ENCODE measurements at places on chromosomes 5 and 9. TPM values are rescaled to one million over a fixed set of nuclear protein-coding genes. Genes with fewer than 3 reads are reported as not detected.

- DNase-seq = no peak
These were observed 3.0 kb downstream of the LECT2 start for GRCh38 chr5:135951807-135952206.

GRCh38 chr5:152164860-152165259 is 240.2 kb upstream of the GLRA1 start:
- no peak for DNase-seq

- DNase-seq = no peak
These were observed 157.2 kb upstream of the CD180 start for GRCh38 chr5:67353500-67354450.

DOK3 gene
- total RNA-seq = 1.8 TPM

DNA sequence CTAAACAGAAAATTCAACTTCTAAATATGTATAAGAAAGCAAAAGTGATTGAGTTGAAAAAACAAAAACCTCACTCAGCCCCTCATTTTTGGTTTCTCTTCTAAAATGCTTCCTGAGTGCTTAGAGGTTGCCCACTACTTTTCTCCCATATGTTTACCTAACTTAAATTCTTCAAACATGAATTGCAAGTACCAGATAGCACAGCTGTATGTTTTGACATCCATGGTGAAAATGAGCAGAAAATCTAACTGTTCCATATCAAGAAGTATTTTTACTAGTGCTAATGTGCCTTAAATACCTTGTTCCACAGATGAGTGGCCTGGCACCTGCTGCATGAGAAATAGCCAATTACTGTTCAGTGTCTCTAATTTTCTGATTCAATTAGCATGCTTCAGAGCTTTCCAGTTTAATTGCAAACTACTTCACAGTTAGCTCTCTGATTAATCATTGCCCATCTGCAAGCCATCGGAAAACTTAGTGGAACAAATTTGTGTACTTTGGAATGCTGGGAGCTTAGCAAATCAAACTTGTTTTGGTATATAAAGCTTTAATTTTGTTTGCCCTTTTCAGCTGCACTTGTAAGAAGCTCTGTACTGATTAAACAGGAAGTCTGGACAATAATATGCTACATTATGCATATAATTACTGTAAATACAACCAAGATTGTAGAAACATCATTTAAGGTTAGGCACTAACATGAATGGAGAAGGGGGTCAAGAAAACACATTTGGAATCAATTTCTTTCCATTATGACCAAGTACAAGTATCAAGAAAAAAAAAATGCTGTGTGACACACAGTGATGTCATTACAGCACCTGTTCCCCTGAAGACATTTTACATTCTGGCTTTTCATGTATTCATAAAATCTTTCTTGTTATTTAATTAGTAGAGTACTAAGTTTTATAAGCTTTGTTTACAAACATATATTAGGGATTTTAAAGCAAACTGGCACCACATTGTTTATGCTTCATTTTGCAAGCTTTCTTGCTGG is 65.6 kb downstream of the POU5F2 start:
- no peak for DNase-seq

CDHR2 gene
- not detected for total RNA-seq

CLTA gene
- total RNA-seq = 201 TPM

DNA sequence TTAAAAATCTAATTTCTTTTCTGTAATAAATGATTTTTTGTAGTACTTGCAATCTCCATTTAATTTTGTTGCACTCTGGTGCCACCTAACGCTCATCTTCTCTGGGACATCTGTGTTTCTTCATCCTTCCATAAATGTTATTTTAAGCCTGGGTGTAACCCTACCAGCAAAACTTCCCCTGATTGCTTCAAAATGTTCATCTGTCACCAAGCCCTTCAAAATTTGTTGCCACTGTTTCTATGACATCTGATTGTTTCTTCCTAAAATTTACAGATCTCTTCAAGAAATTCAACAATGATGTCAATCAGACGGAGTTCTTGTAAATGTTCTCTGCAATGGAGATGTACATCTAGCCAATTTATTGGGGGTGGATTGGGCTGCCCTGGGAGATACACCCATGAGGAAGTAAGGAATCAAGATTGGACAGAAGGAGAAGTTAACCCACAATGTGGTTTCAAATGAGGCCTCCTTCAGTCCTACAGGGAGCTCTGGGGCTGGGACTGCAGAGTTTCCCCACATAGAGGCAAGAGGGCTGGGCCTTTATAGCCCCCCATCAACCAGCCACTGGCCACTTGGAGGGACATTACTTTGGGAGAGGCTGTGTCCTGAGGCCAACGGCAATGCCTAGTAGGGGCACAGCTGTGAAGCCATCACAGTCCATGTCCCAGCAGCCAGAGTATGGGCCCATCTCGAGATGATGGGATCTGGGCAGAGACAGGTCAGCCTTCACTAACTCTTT is 23.3 kb downstream of the MCTP1 start:
- no peak for DNase-seq

GRCh38 chr9:98520221-98520960 is 188.3 kb downstream of the GABBR2 start:
- DNase-seq = no peak

- DNase-seq = no peak
These were observed 59.8 kb downstream of the DOCK2 start for GRCh38 chr5:169696621-169697510.

STC2 gene
- total RNA-seq = 0.61 TPM

DNA sequence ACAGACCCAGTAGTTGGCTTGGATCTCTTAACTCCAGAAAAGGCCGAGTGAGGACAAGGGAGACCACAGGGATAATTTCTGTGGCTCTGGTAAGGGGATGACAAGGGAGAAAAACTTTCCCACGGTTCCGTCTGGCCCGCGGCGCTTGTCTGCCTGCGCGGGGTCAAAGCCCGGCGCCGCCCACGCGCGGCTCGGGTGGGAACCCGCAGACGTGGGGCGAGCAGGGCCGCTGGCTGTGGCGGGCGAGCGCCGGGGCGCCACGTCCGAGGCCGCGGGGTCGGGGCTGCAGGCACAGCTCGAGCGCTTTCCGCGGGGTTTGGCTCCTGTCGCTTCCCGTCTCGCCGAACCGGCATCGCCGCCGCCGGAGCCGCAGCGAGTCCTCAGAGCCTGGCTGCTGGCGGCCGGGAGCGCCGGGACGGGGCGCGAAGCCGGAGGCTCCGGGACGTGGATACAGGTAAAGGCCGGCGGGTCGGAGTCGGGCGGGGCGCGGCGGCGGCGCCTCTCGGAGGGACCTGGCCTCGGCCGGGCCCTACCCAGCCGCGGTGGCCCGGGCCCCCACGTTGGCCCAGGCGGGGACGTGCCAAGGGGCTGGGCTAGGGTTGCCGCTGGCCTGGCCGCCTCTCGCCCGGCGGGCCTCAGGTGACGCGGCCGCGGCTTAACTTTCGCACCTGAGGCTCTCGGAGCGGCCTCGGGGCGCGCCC is at the start of gene RNF180:
TSS of gene RNF180 (plus strand) at position 344 of the 701 bp plus-strand sequence. CDS start 34,965 bp downstream, outside the sequence.
- peak; percentile 58 for DNase-seq

GRCh38 chr5:140399979-140400729 is 1.5 kb upstream of the ANKHD1 start:
- DNase-seq = no peak

FBP2 gene
- total RNA-seq = not detected

GABRA1 gene
- total RNA-seq = not detected

GRCh38 chr9:2872250-2872930 is 28.5 kb upstream of the PUM3 start:
- no peak for DNase-seq

LCP2 gene
- total RNA-seq = 5.8 TPM

CDKN2B gene
- total RNA-seq = 1.0 TPM

- DNase-seq = no peak
These were observed 189.4 kb downstream of the TENT4A start for GRCh38 chr5:6902597-6902996.

DNA sequence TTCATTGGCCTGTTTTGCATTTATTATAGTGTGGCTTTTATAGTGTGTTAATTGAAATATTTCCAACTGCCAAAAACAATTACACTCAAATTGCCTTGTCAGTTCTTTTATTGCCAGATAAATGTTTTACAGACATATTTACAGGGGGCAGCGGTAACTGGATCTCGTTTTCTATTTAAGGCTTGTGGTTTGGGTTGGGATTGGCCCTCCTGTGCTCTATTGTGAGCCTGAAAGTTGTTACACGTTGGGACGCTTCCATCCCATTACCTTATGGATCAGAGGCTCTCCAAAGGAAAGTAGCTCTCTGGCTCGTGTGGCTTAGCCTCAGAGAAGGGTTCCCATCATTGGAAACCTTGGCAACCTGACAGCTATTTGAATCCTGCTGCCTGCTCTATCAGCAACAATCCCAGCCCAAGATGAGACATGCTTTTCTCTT is 20.8 kb downstream of the DNAI1 start:
- DNase-seq = no peak

DNA sequence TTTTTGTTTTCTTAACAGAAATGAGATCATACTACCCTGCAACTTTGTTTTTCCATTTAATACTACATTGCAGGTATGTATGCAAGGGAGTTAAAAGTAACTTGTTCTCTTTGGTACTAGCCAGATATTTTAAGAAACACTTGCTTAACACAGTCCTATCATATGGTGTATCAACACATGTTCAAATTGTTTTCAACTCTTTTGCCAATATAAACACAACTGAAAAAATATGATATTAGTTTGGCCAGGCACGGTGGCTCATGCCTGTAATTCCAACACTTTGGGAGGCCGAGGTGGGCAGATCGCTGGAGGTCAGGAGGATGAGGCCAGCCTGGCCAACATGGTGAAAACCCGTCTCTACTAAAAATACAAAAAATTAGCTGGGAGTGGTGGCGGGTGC is 41.6 kb downstream of the RNF38 start:
- DNase-seq = no peak

DNA sequence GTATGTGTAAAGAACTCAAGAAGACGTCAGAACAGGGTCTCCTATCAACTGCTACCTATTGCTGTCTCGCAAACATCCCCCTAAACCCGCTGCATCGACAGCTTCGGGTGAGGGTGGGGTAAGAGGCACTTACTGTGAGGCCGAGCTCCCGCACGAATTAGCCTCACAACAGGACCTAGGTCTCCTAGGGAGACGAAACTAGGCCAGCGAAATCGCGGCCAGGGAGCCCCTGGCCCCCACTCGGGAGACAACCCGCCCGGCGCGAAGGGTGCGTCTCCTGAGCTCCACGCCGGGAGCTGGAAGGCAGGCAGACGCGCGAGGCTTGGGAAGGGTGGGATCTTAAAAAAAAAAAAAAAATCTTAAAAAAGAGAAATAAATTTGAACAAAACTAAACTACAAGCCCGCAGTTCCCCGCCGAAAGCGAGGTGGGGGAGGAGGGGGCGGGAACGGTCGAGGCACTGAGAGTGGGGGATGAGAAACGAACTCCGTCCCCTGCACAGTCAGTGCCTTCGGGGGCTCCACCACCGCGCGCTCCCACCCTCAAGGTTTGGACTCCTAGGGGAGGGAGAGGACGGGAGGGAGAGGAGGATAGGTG is 33.0 kb upstream of the NFIB start:
- peak; percentile 22 for DNase-seq

- DNase-seq = peak; percentile 56
These were observed 1.5 kb downstream of the NSMF start for GRCh38 chr9:137457406-137458193.

GRCh38 chr5:125835293-125836172 is 587.7 kb upstream of the GRAMD2B start:
- DNase-seq = peak; percentile 17

- DNase-seq = no peak
These were observed 24.0 kb upstream of the OCLN start for GRCh38 chr5:69468631-69469030.

BHMT2 gene
- total RNA-seq = 7.9 TPM

SMC5 gene
- 53.7 TPM for total RNA-seq

ACTBL2 gene
- total RNA-seq = not detected

DNA sequence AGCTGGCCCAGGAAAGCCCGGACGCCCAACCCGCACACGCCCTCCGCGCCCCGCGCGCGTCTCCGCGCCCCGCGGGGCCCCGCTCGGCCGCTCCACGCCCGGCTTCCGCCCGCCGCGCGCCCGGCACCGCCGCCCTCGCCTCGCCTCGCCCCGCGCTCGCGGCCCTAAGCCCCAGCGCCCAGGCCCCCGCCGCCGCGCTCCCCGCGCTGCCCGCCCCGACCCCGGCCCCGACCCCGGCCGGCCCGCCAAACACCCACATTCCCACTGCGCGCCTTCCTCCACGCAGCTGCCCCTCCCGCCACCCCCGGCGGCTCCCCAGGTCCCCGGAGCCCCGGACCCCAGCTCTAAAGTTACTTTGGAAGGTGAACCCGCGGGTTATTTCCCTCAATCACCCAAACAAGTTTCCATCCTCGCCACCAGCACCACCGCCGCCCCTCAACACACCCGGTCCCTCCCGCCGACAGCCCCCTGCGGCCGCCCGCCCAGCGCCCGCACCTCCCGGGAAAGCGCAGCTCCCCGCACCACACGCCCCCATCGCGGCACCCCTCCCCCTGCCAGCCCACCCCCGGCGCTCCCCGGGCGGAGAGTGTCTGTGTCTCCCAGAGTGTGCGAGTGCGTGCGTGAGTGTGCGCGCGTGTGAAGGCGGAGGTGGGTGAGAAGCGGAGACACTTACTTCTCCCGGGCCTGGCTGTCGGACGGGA is 439 bp downstream of the SSBP2 start:
- no peak for DNase-seq
